ENCODE measurements at places on chromosomes 1 and 21. TPM values are rescaled to one million over a fixed set of nuclear protein-coding genes. Genes with fewer than 3 reads are reported as not detected.
A peak's percentile ranks its signal among the peaks of the same experiment; 100 is the strongest.

CYB561D1 gene
- 6.7 TPM for total RNA-seq

EPHB2 gene
- 71.1 TPM for total RNA-seq

TRAF3IP3 gene
- total RNA-seq: not detected

- no peak for DNase-seq
These were observed 5.9 kb downstream of the SELENON start for GRCh38 chr1:25805863-25806225.

DNA sequence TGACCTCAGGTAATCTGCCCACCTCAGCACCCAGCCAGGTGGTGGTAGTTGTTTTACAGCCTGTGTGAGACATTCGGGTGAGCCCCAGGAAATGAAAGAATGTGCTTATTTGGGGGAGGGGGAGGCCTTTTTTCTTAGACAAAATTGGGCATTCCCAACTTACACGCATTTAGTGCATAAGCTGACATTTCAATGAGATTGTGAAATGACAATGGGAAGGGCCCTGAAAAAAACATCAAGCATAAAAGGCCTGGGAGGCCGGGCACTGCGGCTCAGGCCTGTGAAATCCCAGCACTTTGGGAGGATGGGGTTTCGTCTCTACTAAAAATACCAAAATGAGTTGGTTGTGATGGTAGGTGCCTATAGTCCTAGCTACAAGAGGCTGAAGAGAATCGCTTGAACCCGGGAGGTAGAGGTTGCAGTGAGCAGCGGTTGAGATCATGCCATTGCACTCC, 5.0 kb downstream of the GAS5 start:
- DNase-seq: no peak

DNA sequence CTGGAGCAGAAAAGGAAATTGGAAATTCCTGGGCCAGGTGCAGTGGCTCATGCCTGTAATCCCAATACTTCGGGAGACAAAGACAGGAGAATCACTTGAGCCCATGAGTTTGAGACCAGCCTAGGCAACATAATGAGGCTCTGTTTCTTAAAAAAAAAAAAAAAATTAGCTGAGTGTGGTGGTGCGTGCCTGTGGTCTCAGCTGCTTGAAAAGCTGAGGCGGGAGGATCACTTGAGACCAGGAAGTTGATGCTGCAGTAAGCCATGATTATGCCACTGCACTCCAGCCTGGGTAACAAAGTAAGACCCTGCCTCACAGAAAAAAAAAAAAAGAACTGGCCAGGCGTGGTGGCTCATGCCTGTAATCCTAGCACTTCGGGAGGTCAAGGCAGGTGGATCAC, 56.7 kb downstream of the SRSF11 start:
- DNase-seq: no peak

- no peak for DNase-seq
These were observed 1.4 kb downstream of the SLC22A15 start for GRCh38 chr1:115977499-115978258.

GRCh38 chr1:212608959-212609700, 569 bp downstream of the ATF3 start:
- no peak for DNase-seq

DNA sequence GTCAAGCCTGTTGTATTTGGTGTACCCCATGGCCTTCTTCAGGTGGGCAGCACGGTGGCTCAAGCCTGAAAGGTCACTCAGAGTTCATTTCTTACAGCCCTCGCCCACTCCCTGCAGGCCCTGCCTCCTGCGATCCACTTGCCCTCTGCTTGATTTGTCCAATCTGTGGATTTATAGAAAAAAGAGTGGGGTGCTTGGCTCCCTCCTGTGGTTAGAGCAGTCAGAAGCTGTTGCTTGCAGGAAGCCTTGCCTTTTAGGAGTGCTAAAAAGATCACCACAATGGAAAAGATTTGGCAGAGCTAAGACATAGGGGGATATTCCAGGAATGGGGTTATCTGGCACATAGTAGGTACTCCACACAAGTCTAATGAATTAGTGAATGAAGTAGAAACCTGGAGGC, 108.0 kb upstream of the TRABD2B start:
- no peak for DNase-seq

- no peak for DNase-seq
These were observed 234.2 kb upstream of the PTBP2 start for GRCh38 chr1:96487394-96487793.

DNA sequence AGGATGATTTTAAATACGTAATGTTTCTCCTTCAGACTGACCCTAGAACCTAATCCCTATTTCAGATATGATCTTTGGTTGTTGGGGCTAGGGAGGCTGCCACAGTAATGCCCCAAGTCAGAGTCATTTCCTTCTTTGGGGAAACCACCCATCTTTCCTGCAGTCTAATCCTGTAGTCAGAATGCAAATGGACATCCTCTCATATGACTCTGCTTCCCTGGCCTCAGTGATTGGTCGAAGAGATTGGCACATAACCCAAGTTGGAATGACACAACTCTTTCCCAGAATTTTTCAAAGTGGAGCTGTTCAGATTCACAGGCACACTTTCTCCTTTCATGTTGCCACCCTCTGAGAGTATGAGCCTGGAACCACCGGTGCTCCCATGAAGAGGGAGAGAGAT, 58.8 kb upstream of the ZNF644 start:
- DNase-seq: no peak

- no peak for DNase-seq
These were observed 20.9 kb downstream of the LAMC1 start for GRCh38 chr1:183043872-183044854.

OR2L3 gene
- not detected for total RNA-seq

GRCh38 chr1:201007481-201007880, 16.0 kb downstream of the KIF21B start:
- DNase-seq: no peak

BACE2 gene
- total RNA-seq: 408 TPM

DNA sequence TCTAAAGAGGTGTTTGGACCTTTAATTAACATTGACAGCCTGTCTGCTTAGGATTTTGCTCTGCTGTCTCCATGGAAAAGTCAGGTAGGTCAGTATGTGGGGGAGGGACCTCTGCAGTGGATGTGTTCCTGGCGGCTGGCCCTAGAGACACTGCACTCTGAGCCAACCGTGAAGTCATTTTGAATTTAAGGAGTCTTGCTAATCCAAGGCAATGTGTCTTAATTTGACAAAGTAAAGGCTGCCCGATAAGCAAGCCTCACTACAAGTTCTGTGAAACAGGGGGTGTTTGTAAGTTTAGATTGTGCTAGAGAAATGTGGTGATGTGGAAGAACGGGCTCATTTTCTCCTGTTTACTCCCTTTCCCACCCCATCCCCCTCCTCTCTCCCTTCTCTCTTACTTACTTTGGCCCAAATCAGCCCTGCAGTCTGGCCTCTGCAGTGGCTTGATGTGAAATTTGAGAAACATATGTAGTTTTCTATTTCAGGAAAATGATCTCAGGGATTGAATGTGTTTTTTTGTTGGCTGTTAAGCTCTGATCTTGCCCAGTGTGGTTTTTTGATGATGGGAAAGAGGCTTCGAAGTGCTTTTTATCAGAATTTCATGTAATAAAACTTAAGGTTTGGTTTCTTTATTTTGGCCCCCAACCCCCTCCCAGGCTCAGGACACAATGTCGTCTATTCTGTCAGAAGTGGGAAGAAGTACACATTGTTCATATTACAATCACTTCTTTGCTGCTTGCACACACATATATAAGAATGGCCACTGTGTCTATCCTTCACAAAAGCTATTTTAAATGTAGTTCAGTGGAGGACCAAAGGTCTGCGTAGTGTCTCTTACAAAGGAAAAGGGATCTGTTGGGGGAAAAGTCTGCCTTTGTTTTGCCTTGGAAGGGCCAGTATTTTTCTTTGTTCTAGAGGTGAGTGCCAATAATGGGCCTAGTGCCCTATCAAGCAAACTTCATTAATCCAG, 96.6 kb downstream of the FGGY start:
- no peak for DNase-seq

KRTAP19-3 gene
- total RNA-seq: not detected

C2CD2 gene
- 26.6 TPM for total RNA-seq

GRCh38 chr1:6599141-6599975, 3.3 kb downstream of the KLHL21 start:
- DNase-seq: no peak

- no peak for DNase-seq
These were observed 3.9 kb downstream of the KPRP start for GRCh38 chr1:152761609-152762213.

GRCh38 chr1:119656410-119656955, 8.4 kb upstream of the ZNF697 start:
- no peak for DNase-seq

PLPPR5 gene
- total RNA-seq: 0.05 TPM

DNA sequence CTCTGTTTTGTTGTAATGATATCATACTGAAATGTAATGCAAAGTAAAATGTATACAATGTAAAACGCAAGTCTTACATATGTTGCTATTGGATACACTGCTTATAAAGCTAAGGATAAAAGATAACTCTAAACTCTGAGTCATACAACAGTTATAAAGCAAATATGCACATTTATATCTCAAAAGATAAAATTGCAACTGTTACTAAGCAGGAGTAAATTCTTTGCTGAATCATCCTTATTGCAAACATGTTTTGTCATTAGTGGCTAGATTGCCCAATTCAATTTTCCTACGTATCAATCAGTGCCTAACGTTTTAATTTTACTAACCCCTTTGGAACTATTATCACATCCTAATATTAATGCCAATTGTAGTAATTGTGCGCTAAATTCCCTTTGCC, 762.9 kb downstream of the LTN1 start:
- peak; percentile 10 for DNase-seq

GRCh38 chr1:30318864-30319718, 404.3 kb downstream of the MATN1 start:
- DNase-seq: no peak

AIRE gene
- not detected for total RNA-seq
